ENCODE measurements at places on chromosomes 12 and 14.

DNA sequence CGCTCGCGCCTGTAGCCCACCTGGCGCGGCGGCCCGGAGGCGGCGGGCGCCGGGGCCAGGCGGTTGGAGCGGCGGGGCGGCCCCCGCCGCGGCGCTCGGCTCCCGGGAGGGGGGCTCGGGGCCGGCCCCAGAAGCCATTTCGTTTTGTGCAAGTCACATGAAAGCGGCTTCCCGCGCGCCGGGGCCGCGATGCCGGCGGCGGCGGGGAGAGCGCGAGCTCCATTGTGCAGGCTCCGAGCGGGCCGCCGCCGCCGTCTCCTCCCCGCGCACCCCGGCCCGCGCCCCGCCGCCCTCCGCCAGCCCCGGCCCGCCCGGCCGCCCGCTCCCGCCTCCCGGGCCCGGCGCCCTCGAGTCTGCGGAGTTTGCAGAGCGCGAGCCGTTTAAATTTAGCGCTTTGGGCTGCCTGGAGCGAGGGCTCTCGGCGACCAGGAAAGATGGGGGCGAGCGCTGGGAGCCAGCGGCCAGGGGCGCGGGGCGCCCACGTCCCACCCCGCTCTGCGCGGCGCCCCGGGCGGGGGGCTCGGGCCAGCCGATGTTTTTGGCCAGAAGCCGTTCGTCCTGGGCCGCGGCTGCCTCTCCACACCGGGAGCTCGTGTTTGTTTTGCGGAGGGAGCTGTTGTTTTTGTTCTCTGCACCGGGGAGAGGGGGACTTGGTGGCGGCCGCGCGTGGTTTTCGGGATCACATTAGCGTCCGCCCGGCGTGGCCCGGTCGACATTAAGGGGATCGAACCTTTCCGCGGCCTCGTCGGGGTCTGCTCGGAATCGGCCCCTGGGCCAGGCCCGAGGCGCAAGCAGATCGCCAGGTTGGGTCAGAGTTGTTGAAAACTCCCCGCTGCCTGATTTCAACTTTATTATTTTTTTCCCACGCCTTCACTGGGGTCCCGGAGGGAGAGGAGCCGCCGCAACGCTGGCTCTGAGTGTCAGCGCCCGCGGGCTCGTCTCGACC lies 982 bp downstream of the BCL7A start:
- DNase-seq: peak; percentile 33

DNA sequence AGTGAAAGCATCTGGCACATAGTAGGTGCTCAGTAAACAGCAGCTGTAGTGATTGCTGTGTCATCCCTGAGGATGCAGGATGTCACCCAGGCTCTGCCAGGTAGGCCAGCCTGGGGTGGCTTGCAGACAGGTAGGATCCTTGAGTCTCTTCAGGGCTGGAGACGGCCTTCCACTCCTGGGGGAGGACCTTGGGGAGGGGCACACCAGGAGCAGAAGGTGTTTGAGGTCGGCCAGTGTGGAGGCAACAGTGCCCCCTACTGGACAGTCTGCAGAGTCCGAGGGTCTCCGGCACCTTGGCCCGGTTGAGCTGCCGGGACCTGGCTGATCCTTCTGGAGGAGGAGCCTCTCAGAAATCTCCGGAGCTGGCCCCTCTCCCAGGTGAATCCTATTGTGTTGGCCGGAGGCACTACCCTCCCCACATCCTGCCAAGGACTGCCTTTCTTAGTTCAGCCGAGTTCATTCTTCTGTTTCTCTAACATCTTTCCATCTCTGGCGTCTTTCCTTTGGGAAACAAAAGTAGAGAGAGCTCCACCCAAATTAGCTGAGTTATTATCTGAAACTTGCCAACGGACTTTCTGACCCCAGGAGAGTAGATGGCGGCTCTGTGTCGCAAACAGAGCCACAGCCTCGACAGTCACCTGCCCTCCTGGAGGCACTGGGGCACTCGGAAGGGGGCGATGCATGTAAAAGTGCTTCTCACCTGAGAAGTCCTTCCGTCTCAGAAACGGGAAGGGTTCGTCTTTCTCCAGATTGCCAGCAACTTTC lies 41.8 kb upstream of the CLMN start:
- DNase-seq: peak; percentile 13

GRCh38 chr12:13411287-13411686 lies 214.8 kb downstream of the EMP1 start:
- no peak for DNase-seq

DNA sequence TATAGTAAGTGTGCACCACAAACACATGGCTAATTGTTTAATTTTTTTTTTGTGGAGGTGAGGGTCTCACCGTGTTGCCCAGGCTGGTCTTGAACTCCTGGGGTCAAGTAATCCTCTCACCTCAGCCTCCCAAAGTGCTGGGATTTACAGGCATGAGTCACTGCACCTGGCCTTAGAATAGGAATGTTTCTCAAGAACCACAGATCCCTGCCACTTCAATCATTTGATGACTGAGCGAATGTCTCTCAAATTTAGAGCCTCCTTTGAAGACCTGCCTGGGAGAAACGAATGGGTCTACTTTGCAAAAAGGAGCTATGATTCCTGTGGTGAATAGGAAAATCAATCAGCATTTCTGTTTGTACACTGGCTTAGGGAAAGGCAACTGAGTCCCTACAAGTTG lies 33.5 kb upstream of the CHST11 start:
- DNase-seq: no peak

DNA sequence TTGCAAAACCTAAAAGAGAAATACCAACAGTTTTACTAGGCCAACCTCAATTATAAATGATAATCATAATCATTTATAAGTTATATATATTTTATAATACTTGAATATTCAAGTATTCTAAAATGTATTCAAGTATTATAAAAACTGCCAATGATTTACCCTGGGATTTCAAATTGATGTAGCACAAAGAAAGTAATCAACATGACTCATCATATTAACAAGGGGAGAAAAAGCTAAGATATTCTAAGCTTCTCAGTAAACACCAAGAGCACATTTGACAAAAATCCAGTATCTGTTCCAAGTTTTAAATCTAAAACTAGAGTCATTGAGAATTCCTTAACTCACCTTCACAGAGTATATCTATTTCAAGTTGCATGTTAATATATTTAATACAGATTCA lies 56.1 kb downstream of the CAPZA3 start:
- DNase-seq: no peak

GRCh38 chr14:104882325-104882973 lies 17.4 kb downstream of the CEP170B start:
- no peak for DNase-seq

- peak; percentile 13 for DNase-seq
Measured at GRCh38 chr12:131833896-131834641, 5.9 kb downstream of the MMP17 start.

Measured in OCI-M1 (cell line).